Activated T-helper 9 cell treated with anti-CD3 and anti-CD28 coated beads, Interleukin-2, amount 50 U/mL, for 16 hours (primary cell): ENCODE measurements at places on chromosomes 5 and 9.

DNA sequence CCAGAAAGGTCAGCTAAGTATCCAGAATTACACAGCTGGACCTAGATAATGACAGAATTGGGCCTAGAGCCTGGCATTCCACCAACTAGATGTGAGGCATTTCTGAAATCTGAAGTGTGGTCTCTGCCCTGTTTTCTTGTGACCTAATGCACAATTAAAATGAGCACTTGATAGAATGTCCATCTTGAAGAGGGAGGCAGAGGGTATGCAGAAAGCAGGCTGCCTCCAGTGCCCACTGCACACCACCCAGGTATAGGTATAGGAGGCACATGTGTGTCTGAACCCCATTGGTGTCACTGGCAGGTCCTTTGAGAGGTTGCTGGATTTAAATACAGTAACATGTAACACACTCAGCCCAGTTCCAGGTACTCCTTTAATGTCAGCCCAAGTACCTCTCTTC, 2.4 kb downstream of the MTAP start:
- DNase-seq = no peak

- DNase-seq = no peak
These were observed 238.2 kb downstream of the GLIS3 start for GRCh38 chr9:4061717-4062116.

DNA sequence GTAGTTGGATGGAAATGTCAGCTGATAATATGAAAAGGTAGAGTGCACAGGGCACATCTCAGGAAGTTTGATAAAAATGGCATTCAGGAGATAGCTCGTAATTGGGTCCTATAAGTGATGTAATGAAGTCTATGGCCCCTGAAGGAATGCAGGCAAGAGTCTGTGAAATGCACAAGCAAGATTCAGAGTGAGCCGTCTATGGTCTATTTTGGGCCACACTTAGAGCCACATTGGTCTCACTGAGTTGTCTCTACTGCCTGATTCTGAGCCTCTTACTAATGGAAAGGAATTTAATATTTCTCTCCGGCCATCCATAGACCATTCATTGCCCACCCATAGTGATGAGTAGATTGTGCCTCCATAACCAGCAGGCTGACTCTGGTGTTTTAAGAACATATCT, 111.3 kb upstream of the KCNN2 start:
- no peak for DNase-seq

- DNase-seq = no peak
These were observed 28.2 kb downstream of the CETN3 start for GRCh38 chr5:90381213-90381929.

GRCh38 chr9:123248630-123249029, 19.8 kb downstream of the STRBP start:
- DNase-seq = no peak

GRCh38 chr9:130051855-130052254, 1.9 kb upstream of the GPR107 start:
- DNase-seq = no peak

DNA sequence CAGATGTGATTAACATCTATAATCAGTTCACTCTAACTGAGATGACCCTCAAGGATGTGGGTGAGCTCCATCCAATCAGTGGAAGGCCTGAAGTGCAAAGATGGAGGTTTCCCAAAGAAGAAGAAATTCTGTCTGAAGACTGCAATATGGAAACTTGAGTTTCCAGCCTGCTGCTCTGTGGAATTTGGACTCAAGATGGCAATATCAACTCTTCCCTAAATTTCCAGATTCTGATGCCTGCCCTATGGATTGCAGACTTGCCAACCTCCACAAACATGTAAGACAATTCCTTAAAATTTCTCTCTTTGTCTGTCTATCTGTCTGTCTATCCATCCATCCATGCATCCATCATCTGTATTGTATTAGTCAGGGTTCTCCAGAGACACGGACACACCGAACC, 85.9 kb downstream of the ICE1 start:
- no peak for DNase-seq

DNA sequence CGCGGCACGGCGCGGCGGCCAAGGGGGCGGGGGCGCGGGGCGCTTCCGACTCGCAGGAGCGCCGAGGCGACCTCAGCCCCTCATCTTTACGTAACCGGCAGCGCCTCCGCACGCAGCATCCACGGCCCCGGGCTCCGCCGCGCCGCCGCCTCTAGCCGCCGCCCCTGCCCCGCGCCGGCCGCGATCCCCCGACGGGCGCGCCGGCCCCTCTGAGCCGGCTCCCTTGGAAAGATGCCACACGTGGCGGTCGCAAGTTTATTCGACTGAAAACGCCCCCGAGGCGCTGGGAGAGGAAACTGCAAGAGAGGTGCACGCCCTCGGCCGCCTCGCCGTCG, 1.0 kb downstream of the KLF9 start:
- no peak for DNase-seq

GRCh38 chr9:72931437-72931836, 21.4 kb downstream of the ALDH1A1 start:
- DNase-seq = no peak

- DNase-seq = no peak
These were observed 31.1 kb upstream of the GAS1 start for GRCh38 chr9:86978413-86978812.

DNA sequence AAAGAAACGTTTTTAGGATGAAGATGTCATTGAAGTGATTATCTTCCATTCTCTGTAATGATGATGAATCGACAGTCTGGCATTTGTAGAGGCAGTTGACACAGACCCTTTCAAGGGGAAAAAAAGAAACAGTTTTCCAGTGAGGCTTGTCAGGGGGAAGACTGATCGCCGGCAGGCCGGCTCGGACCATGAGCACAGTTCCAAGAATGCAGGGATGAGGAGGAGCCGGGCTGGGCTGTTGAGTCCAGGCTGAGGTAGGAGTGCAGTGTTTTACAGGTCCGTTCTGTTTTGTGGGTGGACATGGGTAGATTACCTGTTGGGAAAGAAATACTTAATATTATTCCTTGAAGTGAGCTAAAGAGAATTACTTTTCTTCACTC, 194.6 kb downstream of the AOPEP start:
- no peak for DNase-seq

DNA sequence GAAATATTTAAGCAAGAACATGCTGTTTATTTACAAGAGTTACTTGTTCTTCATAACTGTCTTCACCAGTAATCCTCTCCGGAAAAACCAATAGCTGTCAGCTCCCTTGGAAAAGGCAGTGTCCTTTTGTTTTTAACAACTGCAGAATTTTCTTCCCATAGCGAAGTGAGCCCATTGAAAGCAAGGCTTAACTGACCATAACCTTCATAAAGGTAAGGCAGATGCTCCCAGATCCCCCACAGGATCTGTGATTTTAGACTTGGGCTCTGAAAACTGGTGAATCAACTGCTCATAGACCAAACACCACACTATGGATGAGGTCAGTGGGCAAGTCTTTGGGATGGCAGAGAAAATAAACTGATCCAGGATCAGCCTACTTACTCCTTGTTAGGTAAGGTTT, 155.0 kb downstream of the GLIS3 start:
- no peak for DNase-seq
